ENCODE measurements at places on chromosomes 7 and 10. TPM values are rescaled to one million over a fixed set of nuclear protein-coding genes. Genes with fewer than 3 reads are reported as not detected.

The ATP6V0A4 gene
- total RNA-seq, result not detected

DNA sequence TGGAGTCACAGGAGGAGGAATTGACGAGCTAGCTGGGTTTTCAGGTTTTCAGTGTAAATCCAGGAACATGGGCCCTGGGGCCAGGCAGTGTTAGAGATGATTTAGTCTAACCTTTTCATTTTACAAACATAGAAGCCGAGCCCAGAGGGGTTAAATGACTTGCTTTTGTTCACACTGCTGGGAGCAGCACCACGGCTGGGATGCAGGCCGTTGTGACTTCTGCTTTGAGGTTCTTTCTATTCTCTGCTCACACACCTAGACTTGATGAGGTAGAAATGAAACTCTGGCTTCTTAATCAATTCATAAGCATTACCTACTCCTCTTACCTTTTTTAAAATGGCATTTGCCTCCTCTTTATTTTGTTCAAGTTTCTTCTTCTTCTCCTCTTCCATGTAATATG is 36.4 kb downstream of the CREB5 start:
- no peaks in the 10 kb centered on the region for H3K36me3 ChIP-seq
- peaks cover 2% of the 10 kb centered on the region for H3K27me3 ChIP-seq
- DNase-seq, result no peak
- no peaks in the 10 kb centered on the region for H3K4me1 ChIP-seq
- no peak overlapping the region for H3K4me3 ChIP-seq

The WASL gene
- total RNA-seq, result 10.2 TPM

GRCh38 chr7:12102126-12102525 is 109.0 kb upstream of the TMEM106B start:
- H3K4me3 ChIP-seq, result no peak overlapping the region
- no peak overlapping the region for H3K27ac ChIP-seq
- no peaks in the 10 kb centered on the region for H3K4me1 ChIP-seq
- DNase-seq, result no peak
- H3K27me3 ChIP-seq, result peaks cover 3% of the 10 kb centered on the region
- no peaks in the 10 kb centered on the region for H3K36me3 ChIP-seq

DNA sequence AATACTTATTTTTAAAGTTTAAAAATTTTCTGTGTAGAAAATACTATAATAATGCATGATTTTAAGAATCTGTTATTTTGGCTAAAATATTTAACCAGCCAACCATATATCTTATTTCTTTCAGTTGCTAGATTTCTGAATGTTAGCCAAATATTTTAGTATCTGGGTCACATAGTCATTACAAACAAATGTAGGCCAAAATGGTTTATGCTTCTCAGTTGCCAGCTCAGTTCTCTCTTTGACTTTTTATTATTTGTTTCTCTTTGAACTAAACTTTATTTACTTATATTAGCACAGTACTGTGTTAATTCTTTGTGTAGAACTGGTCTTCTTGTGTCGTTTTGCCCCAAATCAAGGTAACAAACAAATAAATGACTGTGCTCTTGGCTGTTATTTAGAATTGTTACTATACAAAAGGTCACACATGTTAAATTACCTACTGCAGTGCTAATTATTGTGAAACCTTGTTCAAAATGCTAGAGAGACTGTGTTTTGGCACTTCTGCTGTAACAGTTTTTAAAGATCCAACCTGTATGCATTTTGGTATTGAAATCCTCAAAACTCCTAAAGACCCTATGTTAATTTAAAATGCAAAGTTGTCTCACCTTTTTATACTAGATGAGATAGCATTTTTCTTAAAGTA is 39.8 kb downstream of the ZEB1 start:
- DNase-seq, result no peak
- H3K27ac ChIP-seq, result no peak overlapping the region
- peaks cover 2% of the 10 kb centered on the region for H3K4me1 ChIP-seq
- no peak overlapping the region for H3K4me3 ChIP-seq

All from CD4-positive, CD25-positive, alpha-beta regulatory T cell (primary cell).